ENCODE measurements at places on chromosomes 12 and 14. TPM values are rescaled to one million over a fixed set of nuclear protein-coding genes. Genes with fewer than 3 reads are reported as not detected.

DNA sequence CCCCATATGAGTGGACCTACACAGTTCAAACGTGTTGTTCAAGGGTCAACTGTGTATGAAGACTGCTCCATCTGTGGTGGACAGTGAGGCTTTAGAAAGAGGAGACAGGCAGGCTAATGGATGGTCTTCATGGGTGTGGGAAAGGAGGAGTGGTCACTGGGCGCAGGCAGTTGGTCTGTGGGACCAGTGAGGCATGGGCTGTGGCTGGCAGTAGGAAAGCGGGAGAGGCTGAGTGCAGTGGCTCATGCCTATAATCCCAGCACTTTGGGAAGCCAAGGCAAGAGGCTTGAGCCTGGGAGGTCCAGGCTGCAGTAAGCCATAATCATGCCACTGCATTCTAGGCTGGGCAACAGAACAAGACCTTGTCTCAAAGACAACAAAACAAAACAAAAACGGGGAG lies 2.0 kb upstream of the NR4A1 start:
- DNase-seq, result no peak

GRCh38 chr12:3117591-3118015 lies 40.4 kb downstream of the TSPAN9 start:
- no peak for DNase-seq

The CCDC184 gene
- total RNA-seq, result 0.32 TPM

DNA sequence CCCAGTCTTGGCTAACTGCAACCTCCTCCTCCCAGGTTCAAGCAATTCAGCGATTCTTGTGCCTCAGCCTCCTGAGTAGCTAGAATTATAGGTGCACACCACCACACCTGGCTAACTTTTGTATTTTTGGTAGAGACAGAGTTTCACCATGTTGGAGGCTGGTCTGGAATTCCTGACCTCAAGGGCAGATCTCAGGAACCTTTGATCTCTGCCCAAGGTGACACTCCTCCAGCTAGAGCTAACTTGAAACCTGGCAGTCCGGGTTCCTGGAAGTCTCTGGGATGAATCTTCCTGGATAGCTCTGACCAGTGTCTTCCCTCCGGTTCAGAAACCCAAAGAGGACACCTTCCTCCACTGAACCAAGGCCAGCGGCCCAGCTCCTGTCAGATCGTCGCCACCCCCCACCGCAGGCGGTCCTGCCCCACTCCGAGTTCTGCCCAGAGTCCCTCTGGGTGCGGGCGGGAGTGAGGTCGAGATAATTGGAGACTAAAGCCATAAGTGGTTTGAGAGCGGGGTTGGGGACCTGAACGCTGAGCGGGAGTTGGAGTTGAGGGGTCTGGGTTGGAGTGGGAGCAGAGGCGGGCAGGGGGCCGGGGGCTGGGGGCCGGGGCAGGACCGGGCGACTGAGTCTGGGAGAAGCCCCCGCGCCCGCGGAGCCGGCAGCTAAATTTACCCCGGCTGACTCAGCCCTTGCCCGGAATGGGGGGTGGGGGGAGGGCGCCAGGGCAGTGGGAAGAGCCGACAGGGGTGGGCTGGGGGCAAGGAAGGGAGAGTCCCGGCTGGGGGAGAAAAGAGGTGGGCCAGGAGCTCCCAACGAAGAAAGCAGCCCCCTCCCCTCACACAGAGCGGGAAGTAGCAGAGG lies 4.7 kb downstream of the DDN start:
- no peak for DNase-seq

DNA sequence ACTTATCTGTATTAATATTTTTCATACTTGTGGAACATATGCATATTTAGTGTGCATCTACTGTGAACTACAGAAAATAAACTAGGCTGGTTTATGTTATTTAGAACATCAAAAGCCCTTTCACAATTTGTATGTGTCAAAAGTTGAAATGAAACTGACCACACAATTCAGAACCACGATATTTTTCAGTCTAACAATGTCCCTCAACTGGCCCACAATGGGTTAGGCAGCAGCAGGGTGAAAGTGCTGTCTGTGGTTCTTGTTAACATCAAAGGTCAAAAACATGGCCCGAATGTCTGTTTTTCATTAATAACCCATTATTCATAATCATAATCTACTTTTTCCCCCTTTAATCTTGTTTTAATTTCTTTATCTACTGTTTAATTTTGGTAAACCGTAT lies 559.9 kb upstream of the ATP2B1 start:
- DNase-seq, result no peak

- no peak for DNase-seq
Observed at GRCh38 chr12:67035121-67035520, 234.0 kb upstream of the CAND1 start.

DNA sequence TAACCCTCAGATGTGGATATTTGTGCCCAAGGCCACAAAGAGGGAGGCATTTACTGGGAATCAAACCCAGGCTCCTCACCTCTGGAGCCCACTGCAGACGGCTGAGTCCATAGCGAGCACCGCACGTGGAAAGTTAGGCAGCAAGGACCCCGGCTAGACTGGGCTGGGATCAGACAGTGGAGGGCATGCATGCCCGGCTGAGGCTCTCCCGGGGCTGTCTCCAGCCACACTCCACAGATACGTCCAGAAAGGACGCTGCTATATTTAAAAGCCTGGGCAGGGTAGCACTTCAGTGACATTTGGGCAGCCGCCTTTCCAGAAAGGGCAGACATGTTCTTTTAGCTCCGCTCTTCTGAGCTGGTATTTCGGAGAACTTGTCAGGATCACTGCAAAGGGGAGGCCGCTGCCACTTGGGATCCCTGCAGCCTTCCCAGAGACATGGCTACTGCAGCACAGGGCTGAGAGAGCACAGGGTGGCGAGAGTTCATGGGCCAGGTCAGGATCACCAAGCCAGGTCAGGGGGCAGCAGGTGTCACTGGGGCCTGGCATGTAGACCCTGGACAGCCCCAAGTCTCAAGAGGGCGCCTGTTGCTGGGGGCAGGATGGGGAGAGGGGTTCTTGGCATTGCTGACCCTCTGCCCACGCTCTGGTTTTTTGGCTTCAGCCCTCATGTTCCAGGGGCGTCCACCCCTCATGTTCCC lies 121.7 kb downstream of the PHETA1 start:
- no peak for DNase-seq

- no peak for DNase-seq
Observed at GRCh38 chr12:66739266-66739665, 60.4 kb upstream of the GRIP1 start.

DNA sequence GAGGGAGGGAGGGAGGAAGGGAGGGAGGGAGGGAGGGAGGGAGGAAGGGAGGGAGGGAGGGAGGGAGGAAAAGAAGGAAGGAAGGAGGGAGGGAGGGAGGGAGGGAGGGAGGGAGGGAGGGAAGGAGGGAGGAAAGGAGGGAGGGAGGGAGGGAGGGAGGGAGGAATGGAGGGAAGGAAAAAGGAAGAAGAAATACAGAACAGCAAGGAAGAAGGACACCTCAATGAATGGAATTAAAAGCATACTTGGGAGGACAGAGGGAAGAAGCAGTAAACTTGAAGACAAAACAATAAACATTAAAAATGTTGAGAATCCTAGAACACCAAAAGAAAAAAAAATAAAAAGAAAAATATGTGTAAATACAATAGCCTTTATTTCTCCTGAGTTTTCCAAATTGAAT lies 6.2 kb downstream of the OR4Q2 start:
- no peak for DNase-seq

GRCh38 chr12:96177013-96177412 lies 17.2 kb upstream of the ELK3 start:
- DNase-seq, result peak; percentile 90

The KLRG1 gene
- total RNA-seq, result 4.3 TPM

DNA sequence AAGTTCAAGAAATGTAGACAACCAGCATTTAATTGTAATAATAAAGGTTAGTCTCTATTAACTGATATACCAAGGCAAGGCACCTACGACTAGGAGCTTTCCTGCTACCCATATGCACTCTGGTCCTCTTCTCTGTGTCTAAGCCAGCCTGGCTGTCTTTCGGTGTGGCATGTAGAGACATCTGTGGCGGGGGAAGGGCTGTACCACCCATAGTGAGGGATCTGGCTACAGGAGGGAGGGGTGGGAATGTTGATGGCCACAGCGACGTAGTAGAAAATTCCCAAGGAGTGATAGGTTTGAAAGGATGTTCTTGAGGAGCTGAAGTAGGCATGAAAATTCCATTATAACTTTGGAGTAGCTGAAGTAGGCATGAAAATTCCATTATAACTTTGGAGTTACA lies 344.2 kb downstream of the ATP23 start:
- no peak for DNase-seq

GRCh38 chr12:98719515-98720504 lies 74.7 kb downstream of the APAF1 start:
- no peak for DNase-seq

GRCh38 chr12:90327793-90328743 lies 619.4 kb upstream of the ATP2B1 start:
- DNase-seq, result no peak

- DNase-seq, result no peak
Observed at GRCh38 chr12:110182281-110182680, 58.1 kb downstream of the IFT81 start.

- DNase-seq, result no peak
Observed at GRCh38 chr14:99522457-99522891, 41.3 kb downstream of the CCNK start.

- DNase-seq, result no peak
Observed at GRCh38 chr12:119791453-119791852, 85.7 kb downstream of the CIT start.

The RGS6 gene
- total RNA-seq, result 3.1 TPM

- DNase-seq, result peak; percentile 65
Observed at GRCh38 chr12:127108360-127109215, 1158.4 kb upstream of the TMEM132C start.

DNA sequence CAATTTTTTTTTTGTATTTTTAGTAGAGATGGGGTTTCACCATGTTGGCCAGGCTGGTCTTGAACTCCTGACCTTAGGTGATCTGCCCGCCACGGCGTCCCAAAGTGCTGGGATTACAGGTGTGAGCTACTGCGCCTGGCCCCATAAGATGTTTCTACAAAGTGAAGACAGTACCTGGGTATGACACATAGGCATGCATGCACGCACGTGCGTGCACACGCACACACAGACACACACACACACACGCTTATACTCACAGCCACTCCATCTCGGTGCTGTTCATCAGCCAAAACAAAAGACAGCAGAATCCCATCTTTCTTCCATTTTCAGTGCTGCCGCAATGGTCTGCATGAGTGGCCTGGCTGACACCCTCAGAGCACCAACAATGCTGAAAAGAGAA lies 63.9 kb downstream of the VCPKMT start:
- DNase-seq, result no peak

The CLEC4D gene
- total RNA-seq, result not detected

- no peak for DNase-seq
Observed at GRCh38 chr12:83573671-83574070, 887.0 kb downstream of the TMTC2 start.

DNA sequence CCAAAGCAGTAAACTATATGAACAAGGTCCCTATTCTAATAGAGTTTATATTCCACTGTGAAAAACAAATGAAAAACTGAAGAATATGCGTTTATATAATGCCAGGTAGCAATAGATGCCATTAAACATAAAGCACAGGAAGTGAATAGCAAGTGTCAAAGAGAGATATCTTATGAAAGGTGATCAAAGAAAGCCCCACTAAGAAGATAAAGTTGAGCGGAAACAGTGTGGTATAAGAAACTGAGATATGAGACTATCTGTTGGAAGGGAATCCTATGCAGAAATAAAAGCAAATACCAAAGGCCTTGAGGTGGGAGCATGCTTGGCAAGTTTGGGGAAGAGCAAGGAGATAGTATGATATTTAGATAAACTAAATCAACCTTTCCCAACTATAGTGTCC lies 123.1 kb upstream of the FAR2 start:
- no peak for DNase-seq

DNA sequence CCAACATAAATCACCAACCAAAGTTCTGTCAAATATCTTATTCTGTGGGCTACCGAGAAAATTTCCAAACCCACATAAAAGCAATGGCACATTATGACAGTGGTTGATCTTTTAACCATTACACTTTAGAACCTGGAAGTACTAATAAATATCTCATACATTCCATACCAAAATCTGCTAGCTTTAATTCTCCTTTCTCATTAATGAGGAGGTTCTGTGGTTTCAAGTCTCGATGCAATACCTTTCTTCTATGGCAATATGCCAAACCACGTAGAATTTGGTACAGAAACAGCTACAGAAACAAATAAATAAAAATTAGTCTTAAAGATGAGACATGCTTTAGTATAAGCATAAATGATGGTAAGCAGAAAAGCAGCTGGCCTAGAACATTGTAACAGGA lies 100.7 kb downstream of the ELK3 start:
- no peak for DNase-seq

- DNase-seq, result no peak
Observed at GRCh38 chr14:47240748-47241437, 434.5 kb downstream of the MDGA2 start.

The RTN1 gene
- total RNA-seq, result not detected

GRCh38 chr12:129607301-129607700 lies 296.5 kb downstream of the TMEM132D start:
- DNase-seq, result no peak

The GPR137C gene
- 0.85 TPM for total RNA-seq

- DNase-seq, result no peak
Observed at GRCh38 chr14:104984056-104984894, 1.3 kb upstream of the CLBA1 start.

DNA sequence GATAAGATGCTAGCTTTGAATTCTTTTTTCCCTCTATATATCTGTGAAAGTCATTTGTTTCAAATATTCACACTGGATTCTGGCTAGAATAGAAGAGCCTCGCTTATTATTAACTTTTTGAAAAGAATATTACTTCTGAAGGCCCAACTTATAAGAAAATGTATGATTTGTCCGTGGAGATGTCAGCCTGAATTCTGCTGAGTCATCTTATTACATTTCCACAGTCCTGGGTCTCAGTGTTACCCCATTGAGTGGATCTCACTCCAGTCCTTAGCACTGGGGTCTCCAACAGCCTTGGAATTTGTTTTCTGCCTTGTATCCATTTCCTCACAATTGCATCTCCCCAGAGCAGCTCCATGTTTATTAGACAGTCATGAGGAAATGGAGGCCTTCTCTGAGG lies 907.9 kb downstream of the VRK1 start:
- DNase-seq, result no peak

- DNase-seq, result no peak
Observed at GRCh38 chr12:66048218-66048834, 82.2 kb downstream of the LLPH start.

DNA sequence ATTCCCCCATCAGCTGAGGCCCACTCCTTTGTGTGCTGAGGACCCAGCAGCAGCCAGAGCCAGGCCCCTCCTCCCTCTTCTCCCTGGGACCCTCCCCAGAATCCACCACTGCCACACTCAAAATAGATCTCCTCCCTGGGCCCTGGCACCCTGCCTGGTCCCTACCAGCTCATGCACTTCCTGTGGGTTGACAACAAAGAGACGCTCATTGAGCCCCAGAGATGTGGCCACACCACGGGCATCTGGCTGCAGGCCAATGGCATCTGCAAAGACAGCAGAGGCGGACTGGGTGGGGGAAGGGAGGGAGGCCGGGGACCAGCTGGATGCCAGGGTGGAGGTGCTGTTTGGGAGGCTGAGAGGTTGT lies 16.0 kb upstream of the ENDOU start:
- DNase-seq, result peak; percentile 74

GRCh38 chr12:3069714-3070113 lies 7.5 kb upstream of the TSPAN9 start:
- no peak for DNase-seq

The ACSS3 gene
- total RNA-seq, result not detected

The KCNA5 gene
- not detected for total RNA-seq

GRCh38 chr12:32400114-32400672 lies 835 bp downstream of the FGD4 start:
- DNase-seq, result no peak

Measured in activated CD8-positive, alpha-beta memory T cell treated with anti-CD3 and anti-CD28 coated beads, Interleukin-2, amount 10 ng/mL, durations not matched to agents 7 days and 5 days (primary cell).